ENCODE measurements at places on chromosomes 13 and 19.

DNA sequence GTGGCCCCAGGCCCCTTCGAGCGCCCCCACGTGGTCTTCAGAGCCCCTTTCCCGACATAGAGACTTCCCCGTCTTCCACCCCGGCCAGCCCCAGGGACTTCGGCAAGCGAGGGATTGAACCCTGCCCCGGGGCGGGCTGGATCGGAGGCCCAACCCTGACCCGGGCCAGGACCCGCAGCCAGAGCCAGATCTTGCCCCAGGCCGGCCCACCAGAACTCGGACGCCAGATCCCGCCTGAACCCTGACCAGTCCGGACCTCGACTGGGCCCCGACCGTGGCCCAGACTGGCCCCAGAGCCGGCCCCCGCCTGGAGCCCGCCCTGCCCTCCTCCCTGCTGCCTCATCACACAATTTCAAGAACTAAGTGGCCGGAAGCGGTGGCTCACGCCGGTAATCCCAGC is 253 bp upstream of the TPTE2 start:
- DNase-seq = no peak

GRCh38 chr19:10299545-10300458 is 9.8 kb downstream of the ZGLP1 start:
- DNase-seq = peak; percentile 82

GRCh38 chr13:100673376-100673712 is 1.3 kb downstream of the TMTC4 start:
- no peak for DNase-seq

- DNase-seq = peak; percentile 18
Measured at GRCh38 chr13:20702530-20702914, 977 bp upstream of the IL17D start.

DNA sequence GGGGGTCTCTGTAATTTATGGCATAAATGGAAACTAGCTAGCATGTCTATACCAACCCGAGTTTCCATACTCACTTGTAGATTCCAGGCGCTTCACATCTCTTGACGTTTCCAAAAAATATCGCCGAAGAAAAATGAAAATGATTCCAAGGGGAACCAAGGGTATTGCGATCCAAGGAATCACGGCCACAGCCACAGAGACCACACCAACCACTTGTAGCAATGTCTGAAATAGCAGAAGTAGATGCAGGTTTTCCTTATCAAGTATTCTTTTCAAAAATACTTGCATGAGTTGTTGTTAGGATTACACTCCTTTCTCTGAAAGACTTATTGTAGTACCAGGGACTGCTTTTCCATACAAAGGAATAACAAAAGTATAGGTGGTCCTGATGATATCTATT is 218.2 kb downstream of the ABCC4 start:
- no peak for DNase-seq

GRCh38 chr19:13024126-13024950 is 29.1 kb downstream of the NFIX start:
- no peak for DNase-seq

GRCh38 chr13:111383591-111384440 is 63.4 kb downstream of the TEX29 start:
- no peak for DNase-seq

DNA sequence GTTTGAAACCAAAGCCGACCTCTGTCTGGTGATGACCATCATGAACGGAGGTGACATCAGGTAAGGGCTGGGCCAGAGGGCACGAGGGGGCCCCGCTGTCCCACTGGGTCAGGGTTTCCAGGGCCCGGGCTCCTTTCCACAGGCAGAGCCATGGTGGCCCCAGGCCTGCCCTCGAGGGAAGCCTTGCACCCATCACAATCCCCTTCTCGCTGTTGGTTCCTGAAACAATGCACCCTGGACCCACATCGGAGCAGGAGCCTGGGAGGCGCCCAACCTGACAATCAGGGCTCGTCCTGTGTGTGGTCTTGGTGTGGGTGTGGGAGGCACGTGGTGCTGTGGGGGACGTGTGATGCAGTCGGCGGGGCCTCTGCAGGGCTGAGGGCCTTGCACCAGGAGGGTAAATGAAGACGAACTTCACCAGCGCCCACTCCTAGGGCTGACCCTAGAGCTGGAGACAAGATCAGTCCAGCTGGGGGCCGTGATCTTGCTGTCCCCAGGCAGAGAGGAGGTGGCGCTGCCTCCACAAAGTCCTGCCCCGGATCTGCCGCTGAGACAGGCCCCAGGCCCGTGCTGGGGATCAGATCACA is 2.8 kb downstream of the GRK1 start:
- no peak for DNase-seq

- no peak for DNase-seq
Measured at GRCh38 chr13:50128428-50128931, 113.2 kb downstream of the KCNRG start.

DNA sequence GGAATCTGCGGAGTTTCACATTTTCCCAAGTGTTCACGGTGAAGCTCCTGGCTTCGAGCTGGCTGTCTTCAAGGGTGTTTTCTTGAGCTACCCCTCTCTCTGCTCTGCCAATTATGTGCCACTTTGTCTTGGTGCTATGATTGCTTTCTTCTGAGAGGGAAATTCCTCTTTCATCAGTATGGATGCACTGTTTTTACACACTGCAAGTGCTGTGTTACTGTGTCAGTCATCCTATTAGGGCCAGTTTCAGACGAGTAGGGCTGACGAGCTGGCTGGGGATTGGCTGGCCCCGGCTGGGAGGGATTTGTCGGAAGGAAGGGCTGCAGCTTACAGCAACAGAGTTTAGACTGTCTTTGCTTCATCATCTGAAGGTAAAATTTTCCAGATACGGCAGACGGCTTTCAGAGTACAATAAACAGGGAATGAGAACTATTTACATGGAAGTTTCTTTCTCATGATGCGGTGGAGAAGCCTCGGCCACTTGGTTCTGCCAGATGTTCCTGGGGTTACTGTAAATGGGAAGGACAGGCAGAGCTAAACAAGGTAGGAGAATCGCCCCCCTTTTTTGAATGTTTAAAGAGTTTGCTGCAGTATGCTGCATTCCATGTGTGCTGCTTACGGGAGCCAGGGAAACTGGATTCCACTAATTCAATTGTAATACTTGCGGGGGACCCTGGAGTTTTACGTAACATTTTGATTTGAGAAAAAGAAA is at the start of gene MBNL2:
MBNL2 (plus strand) TSS at position 345 of the 712 bp plus-strand sequence. CDS start 53,903 bp downstream, outside the sequence.
- peak; percentile 93 for DNase-seq

- DNase-seq = no peak
Measured at GRCh38 chr13:67004511-67004910, 225.6 kb downstream of the PCDH9 start.

DNA sequence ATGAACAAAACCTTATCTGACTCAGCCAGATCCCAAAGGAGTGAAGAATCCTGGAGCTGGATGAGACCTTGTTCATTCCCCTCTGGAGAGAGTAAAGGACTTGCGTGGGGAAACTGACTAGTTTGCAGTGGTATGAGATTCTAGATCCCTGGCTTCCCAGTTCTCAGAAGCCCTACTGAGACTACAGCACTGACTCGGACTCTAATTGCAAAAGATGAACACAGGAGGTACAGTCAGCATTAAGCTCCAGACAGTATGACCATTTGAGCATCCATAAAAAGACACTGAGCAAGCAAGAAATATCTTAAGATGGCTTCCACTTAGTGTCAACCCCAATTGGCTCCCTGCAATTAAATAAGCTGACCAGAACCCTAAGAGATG is 6.8 kb downstream of the ZC3H4 start:
- peak; percentile 46 for DNase-seq

DNA sequence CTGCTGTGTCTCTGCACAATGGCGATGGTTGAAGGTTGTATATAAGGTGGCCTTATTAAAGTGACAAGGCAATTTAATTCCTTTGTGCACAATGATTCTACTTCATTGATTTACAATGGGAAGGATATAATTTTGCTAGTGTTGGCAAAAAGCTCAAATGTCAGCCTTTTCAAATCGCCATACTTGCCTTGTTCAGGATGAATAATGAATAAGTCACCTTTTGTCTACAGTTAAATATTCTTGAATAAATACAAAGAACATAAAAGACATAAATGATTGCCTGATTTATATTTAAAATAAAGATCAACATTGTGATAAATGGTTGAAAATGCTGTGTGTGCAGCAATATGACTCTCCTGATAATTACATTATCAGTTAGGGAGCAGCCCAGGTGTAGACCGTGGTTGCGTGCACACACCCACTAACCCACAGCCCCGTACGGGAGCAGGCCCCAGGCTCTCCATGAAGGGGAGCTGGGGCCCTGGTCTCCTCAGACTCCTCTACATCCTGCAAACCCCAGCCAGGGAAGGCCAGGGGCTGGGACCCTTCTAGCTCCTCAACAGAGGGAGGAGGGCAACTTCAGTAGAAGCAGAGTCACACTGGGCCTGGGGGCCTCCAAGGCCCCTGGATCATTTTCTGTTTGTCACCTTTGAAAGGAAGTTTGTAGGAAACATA is 64.9 kb downstream of the TEX29 start:
- DNase-seq = no peak

- DNase-seq = no peak
Measured at GRCh38 chr13:90438576-90438975, 908.9 kb upstream of the MIR17HG start.

GRCh38 chr19:9531933-9532332 is 6.5 kb downstream of the ZNF426 start:
- DNase-seq = no peak

- DNase-seq = peak; percentile 48
Measured at GRCh38 chr13:77033717-77034302, 6.9 kb upstream of the FBXL3 start.
